Activated CD8-positive, alpha-beta memory T cell treated with anti-CD3 and anti-CD28 coated beads for 1 hour (primary cell): ENCODE measurements at places on chromosomes 4 and X.

DNA sequence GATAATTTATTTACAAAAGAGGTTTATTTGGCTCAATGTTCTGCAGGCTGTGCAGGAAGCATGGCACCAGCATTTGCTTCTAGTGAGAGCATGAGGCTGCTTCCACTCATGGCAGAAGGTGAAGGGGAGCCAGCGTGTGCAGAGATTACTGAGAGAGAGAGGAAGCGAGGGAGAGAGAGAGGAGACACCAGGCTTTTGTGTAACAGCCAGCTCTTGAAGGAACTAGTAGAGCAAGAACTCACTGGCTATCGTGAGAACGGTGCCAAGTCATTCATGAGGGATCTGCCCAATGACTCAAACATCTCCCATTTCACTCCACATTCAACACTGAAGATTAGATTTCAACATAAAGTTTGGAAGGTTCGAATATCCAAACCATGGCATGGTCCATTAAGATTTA lies 12.7 kb downstream of the GUCY1A1 start:
- DNase-seq = no peak

- DNase-seq = no peak
These were observed 1.6 kb downstream of the PAPSS1 start for GRCh38 chr4:107718351-107718965.

GRCh38 chr4:9849538-9849920 lies 68.1 kb downstream of the DRD5 start:
- no peak for DNase-seq

GRCh38 chr4:19382993-19383756 lies 868.5 kb upstream of the SLIT2 start:
- DNase-seq = no peak

DNA sequence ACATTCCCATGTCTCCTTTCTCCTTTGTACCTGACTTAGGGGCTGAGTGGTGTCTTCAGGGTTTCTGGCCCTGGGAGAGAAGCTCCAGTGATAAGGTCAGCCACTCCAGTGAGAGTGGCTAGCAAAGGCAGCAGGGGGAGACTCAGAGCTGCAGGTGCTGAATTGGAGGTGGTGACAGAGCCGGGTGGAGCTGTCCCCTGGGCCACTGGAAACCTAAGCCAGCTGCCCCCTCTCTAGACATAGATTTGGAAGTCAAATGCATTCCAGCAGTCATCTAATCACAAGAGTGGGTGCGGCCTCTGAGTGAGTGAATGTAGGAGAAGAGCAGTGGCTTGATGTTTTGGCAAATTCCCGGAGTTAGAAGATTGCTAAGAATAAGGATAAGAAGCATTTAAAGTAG lies 28.5 kb downstream of the TRIM2 start:
- no peak for DNase-seq

- no peak for DNase-seq
These were observed 104.1 kb upstream of the CASK start for GRCh38 chrX:42027367-42028000.

GRCh38 chr4:38149472-38149996 lies 189.3 kb downstream of the PTTG2 start:
- DNase-seq = no peak

DNA sequence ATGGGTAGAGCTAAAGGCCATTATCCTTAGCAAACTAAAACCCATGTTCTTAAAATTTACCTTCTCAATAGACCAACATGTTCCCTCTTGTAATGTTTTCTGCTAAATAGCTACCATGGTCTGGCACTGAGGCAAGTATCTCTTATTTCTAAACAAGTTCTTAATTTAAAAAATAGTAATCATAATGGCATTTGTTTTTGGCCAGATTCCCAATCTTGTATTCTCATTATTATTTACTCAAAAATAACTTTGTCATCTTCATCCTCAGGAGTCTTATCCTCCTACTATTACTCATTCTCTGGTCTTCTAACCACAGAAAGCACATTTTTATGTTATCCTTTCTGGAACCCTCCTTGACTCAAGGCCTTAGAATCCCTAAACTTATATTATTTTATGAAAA lies 931.2 kb downstream of the CCSER1 start:
- DNase-seq = no peak

DNA sequence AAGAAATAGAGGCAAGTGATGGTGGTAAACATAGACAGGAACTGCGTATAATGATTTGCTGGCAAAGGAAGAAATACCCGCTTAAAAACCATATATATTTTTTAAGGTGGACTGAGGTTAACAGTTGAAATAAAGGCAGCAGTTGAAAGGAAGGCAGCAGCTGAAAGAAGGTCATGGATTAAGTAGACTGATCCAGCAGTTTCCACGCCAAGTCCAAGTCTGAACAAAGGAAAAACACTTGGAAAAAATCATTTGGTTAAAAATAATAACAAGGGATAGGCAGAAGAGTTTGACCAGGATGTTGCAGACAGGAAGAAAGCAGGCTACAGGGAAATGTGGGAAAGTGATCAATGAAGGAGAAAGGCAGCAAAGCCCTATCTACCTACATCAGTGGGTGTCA lies 93.6 kb downstream of the AMELX start:
- no peak for DNase-seq

GRCh38 chr4:156934259-156934635 lies 37.4 kb downstream of the PDGFC start:
- DNase-seq = no peak

DNA sequence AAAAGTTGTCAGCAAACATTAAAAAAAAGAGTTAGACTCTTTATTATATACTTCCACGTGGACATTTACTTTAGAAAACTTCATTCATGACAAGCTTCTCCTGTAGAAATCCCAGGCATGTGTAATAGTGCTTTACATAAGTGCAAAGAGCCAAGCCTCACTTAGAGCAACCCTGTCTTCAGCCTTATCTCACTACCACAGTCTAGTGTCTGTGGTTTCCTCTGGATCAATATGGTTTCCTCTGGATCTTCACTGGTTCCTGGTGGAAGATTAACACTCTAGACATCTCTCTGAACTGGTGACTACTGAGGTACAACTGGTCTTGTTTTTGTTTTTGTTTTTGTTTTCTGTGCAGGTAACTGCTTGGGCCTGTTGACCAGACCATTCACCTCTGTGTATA lies 18.4 kb upstream of the ARMCX5 start:
- no peak for DNase-seq

GRCh38 chr4:123770884-123771283 lies 374.3 kb downstream of the SPRY1 start:
- DNase-seq = no peak

DNA sequence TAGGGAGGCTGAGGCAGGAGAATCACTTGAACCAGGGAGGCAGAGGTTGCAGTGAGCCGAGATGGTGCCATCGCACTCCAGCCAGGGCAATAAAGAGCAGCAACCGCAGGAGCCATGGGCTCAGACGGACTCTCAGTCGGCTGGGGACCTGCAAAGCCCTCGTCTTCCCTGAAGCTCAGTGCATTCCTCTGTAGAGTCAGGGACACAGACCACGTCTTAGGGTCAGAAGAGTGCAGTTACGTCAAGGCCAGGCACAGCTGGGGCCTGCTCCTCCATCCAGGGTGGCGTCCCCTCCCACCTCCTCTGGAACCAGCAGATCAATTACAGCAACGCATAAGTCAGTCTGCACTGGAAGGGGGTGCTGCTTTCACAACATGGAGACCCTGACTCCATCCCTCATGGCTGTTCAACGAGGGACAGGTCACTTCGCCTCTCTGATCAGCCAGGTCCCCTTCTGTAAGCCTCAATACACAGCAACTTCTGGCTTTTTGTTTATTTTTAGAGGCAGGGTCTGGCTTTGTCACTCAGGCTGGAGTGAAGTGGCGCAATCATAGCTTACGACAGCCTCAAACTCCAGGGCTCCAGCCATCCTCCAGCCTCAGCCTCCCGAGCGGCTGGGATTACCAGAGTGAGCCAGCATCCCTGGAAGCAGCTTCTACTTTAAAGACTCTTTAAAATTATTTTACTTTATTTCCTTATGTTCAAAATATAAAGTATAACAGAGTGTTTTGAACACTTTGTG lies 76.4 kb downstream of the ZFYVE28 start:
- no peak for DNase-seq

- DNase-seq = no peak
These were observed 77.6 kb downstream of the NWD2 start for GRCh38 chr4:37322122-37322521.

GRCh38 chrX:107741404-107741790 lies 34.2 kb downstream of the TSC22D3 start:
- DNase-seq = no peak

- no peak for DNase-seq
These were observed 106.2 kb upstream of the MAML3 start for GRCh38 chr4:140260227-140260626.

DNA sequence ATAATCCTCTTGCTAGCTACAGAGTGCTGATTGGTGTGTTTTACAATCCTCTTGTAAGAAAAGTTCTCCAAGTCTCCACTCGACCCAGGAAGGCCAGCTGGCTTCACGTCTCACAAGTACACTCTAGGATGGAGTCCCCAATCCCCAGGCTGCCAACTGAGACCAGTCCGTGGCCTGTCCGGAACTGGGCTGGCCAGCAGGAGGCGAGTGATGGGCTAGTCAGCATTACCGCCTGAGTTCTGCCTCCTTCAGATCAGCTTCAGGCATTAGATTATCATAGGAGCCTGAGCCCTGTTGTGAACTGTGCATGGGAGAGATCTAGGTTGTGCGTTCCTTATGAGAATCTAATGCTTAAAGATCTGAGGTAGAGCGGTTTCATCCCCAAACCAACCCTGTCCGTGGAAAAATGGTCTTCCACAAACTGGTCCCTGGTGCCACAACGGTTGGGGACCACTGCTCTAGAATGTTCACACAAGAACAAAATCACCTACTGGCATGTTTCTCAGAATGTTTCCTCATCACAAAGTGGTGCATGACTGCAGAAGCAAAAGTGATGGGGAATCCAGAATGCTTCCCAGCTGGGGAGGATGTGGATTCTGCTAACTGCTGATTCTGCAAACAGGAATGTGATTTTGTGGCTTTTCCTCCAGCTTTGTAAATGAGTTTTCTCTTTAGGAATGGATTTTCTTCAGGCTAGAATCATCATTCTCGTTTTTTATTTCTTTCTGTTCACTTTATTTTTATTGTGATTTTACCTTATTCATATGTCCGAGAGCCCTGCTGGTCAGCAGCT lies 40.9 kb downstream of the SEPTIN11 start:
- no peak for DNase-seq

DNA sequence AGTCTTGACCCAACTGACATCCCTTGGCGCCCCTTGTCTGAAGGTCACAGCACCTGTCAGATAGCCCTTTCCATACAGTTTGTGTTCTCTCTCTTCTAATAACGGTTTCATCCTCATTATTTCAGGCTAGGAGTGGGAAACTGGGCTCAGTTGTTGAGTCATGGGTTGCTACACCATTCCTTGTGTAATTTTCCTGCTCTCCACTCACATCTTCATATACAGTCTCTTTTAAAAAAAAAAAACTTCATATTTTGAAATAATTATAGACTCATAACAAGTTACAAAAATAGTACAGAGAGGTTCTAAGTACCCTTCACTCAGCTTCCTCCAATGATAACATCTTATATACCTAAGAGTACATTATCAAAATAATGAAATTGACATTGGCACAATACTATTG lies 60.2 kb upstream of the GRPR start:
- no peak for DNase-seq

DNA sequence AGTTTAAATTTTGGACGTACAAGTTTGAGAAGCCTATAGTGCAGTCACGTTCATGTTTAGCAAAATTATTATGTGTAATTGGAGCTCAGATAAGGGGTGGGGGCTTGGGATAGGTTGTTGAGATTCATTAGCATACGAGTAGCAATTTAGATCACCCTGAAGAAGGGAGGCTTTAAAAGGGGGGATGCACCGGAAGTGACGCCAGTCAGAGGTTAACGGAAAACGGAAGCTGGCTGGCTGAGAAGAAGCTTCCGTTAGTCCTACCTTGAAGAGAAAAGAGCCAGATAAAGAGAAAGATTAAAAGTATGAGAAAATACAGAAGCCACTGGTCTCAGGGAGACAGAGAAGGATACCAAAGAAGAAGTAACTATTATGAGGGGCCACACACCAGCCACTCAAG lies 1.1 kb upstream of the NXT2 start:
- no peak for DNase-seq

GRCh38 chrX:148223361-148223760 lies 242.2 kb downstream of the FMR1NB start:
- no peak for DNase-seq

GRCh38 chr4:82371497-82371896 lies 2.3 kb downstream of the HNRNPD start:
- no peak for DNase-seq

DNA sequence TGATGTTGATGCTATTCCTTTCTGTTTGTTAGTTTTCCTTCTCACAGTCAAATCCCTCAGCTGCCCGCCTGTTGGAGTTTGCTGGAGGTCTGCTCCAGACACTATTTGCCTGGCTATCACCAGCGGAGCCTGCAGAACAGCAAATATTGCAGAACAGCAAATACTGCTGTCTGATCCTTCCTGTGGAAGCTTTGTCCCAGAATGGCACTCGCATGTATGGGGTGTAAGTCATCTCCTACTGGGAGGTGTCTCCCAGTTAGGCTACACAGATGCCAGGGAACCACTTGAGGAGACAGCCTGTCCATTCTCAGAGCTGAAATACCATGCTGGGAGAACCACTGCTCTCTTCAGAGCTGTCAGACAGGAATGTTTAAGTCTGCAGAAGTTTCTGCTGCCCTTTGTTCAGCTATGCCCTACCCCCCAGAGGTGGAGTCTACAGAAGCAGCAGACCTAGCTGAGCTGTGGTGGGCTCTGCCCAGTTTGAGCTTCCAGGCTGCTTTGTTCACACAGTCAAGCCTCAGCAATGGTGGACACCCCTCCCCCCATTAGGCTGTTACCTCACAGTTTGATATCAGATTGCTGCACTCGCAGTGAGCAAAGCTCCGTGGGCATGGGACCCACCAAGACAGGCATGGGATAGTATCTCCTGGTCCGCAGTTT lies 74.9 kb downstream of the SPIN3 start:
- DNase-seq = no peak

DNA sequence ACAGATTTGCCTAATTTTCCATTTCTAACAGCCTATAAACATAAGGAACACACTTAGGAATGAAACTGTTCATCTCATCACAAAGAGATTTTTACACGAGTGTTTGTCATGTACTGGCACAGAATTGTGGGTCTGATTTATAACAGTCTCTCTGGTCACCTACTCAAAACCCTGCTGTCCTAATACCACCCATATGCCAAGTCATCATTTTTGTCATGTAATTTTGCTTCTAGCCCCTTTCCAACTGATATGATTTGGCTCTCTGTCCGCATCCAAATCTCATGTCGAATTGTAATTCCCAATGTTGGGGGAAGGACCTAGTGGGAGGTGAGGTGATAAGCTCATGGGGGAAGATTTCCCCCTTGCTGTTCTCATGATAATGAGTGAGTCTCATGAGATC lies 284.1 kb upstream of the SLITRK2 start:
- DNase-seq = no peak
